ENCODE measurements at places on chromosomes 4 and X. TPM values are rescaled to one million over a fixed set of nuclear protein-coding genes. Genes with fewer than 3 reads are reported as not detected.

DNA sequence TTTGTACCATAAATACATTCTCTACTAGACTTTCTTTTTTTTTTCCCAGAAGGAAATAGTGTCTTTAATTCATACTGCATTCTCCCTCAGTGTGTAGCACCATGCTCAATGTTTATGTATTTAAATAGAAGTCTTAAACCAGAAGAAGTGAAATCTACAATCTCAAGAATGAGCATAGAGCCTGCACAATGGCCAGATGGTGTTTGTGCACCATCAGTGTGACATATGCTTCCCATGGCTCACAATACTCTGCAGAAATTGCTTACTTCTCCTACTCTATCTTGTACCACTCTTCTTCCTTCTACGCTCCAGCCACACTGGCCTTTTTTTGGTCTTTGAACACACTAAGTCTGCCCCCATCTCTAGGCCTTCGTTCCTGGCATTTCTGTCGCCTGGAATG is 2.6 kb upstream of the DOCK11 start:
- no peak for DNase-seq

DNA sequence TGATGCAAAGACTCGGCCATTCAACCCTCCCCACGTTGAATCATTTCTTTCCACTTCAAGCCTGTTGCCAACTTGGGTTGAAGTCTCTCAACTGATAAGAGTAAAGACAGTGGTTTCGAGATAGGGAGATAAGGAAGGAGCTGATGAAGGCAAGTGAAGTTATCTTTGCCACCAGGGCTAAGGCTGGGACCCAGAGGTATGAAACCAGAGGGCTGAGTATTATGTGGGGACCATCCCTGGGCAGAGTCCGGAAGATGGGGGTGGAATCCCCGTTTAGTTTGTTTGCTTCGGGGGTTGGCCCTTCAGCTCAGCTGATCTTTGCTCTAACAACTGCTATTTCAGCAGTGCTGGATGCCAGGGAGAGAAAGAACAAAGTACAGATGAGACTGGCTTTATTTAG is 2.3 kb upstream of the XPNPEP2 start:
- DNase-seq = no peak

DNA sequence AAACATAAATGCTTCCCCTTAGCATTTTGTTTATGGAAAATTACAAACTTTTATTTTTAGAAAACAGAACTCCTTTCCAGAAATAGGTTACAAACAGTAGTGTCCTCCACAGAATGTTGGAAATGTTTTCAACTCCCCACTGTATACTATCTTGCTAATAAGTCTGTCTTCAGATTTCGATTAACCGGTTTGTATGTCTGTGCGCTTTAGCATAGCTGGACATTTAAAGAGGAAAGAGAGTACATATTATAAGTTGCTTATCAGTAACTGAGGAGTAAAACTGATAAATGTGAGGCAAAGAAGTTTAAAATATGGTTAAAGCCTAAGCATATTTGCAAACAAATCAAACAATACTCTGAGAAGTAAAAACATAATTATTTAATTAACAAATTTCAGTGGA is 3.4 kb downstream of the CXCL8 start:
- DNase-seq = no peak

- DNase-seq = no peak
These were observed 12.3 kb upstream of the TIGD2 start for GRCh38 chr4:89099034-89099433.

- DNase-seq = peak; percentile 58
These were observed 454 bp downstream of the LETM1 start for GRCh38 chr4:1855333-1856070.

- no peak for DNase-seq
These were observed 2.1 kb upstream of the MTNR1A start for GRCh38 chr4:186557486-186557885.

APLN gene
- total RNA-seq = 0.33 TPM

FGFRL1 gene
- total RNA-seq = 35.2 TPM

SCD5 gene
- 25.7 TPM for total RNA-seq

Data from mesothelial cell of epicardium (in vitro differentiated cells).